ENCODE measurements at places on chromosomes 5 and 9.

DNA sequence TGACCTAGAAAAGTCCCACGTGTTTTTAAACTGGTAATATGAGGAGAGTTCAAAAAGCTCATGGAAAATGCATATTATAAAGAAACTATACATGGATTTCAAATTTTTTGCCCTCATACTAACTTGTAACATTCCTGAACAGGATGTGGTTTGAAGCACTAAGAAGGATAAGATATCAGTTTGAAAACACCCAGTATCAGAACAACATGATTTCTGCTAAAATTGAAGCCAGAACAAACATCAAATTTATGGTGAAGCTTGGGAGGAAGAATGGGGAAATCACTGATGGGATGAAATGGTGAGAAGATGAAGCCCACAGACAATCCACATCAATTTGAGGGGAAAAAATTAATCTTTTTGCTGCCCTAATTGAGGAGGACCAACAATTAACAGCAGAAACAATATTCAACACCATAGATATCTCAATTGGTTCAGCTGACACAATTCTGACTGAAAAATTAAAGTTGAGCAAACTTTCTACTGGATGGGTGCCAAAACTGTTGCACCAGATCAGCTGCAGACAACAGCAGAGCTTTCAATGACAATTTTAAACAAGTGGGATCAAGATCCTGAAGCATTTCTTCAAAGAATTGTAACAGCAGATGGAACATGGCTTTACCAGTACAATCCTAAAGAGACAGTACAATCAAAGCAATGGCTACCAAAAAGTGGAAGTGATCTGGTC, 113.2 kb upstream of the SNX2 start:
- H3K4me1 ChIP-seq = no peaks in the 10 kb centered on the region
- no peaks in the 10 kb centered on the region for H3K36me3 ChIP-seq
- no peak overlapping the region for H3K4me3 ChIP-seq
- DNase-seq = no peak
- no peak overlapping the region for H3K27ac ChIP-seq

- no peak for DNase-seq
- H3K4me3 ChIP-seq = no peak overlapping the region
- H3K36me3 ChIP-seq = no peaks in the 10 kb centered on the region
- peaks cover 16% of the 10 kb centered on the region for H3K4me1 ChIP-seq
These were observed 37.9 kb downstream of the MED27 start for GRCh38 chr9:132041798-132042197.

- no peaks in the 10 kb centered on the region for H3K27me3 ChIP-seq
- no peak overlapping the region for H3K4me3 ChIP-seq
- H3K36me3 ChIP-seq = peaks cover 81% of the 10 kb centered on the region
- H3K27ac ChIP-seq = no peak overlapping the region
- H3K4me1 ChIP-seq = peaks cover 45% of the 10 kb centered on the region
These were observed 19.7 kb downstream of the ANP32B start for GRCh38 chr9:98002808-98003207.

DNA sequence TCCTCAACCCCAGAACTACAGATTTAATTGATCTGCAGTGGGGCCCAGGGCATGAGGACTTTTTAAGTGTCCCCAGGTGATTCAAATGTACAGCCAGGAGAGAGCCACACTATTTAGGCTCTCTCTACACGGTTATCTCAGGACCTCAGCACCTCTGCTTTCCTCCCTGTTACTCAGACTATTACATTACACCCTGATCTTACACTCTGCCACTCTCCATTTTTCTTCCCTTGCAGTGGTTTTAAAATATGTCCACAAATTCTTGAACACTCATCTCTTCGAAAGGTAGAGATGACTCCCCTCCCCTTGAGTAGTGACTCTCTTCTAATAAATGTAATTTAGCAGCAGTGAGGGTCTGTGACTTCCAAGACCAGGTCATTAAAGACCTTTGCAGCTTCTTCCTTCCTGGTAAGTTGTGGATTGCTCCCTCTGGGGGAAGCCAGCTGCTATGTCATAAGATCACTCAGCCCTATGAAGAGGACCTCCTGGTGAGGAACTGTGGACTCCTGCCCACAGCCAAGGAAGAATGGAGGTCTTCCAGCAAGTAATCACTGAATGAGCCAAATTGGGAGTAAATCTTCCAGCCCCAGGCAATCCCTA, 87.5 kb upstream of the SSBP2 start:
- no peaks in the 10 kb centered on the region for H3K36me3 ChIP-seq
- no peak overlapping the region for H3K27ac ChIP-seq
- no peak for DNase-seq
- H3K4me3 ChIP-seq = no peak overlapping the region

DNA sequence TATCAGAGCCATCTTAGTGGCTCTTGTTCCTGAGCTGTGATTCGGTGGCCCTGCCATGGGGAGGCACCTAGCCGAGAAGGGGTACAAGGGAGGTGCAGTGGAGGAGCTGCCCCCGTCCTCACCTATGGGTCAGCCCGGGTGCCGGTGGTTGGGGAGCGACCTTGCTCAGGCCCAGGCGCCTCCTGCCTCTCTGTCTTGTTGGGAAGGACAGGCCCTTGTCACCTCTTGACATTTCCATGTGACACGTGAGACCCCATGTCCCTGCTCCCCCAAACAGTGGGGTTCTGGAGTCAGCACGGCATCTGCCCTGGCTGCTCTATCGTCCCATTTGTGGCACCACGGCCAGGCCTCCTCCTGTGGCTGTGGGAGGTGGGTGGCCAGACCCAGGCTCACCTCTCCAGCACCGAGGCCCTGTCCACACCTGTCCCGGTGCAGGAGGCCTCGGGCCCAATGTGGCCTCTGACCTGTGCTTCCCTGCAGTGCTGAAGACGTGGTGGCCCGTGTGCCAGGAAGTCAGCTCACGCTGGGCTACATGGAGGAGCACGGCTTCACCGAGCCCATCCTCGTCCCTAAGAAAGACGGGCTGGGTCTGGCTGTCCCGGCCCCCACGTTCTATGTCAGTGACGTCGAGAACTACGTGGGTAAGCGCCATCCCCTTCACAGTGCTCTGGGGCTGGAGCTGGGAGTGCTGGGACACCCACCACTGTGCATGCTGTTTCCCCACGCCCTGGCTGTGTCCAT, 68.9 kb downstream of the PHF2 start:
- H3K4me1 ChIP-seq = peaks cover 24% of the 10 kb centered on the region
- no peak for DNase-seq
- no peak overlapping the region for H3K4me3 ChIP-seq
- peaks cover 64% of the 10 kb centered on the region for H3K36me3 ChIP-seq

- peaks cover 9% of the 10 kb centered on the region for H3K4me1 ChIP-seq
- DNase-seq = no peak
- no peak overlapping the region for H3K27ac ChIP-seq
- no peak overlapping the region for H3K4me3 ChIP-seq
These were observed 360.0 kb downstream of the BRINP1 start for GRCh38 chr9:119009249-119009648.

DNA sequence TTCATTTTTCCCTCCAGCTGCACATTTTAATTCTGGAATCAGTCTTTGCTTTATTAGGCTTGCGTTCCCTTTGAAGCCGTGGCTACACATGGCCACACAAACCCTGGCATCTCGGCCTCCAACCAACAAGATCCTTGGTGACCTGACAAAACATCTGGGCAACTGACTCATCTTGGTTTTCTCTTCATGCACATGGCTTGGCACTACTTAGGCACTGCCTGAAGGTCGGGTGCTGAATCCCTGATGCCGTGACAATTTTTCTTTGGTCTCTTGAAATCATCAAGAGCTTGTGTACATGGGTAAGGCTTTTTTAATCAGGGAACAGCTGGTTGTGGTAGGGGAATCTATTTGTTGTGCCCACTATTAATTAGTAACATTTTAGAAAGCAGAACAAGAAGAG, 16.0 kb upstream of the PAPPA start:
- no peak overlapping the region for H3K27ac ChIP-seq
- H3K4me1 ChIP-seq = no peaks in the 10 kb centered on the region
- no peaks in the 10 kb centered on the region for H3K27me3 ChIP-seq

DNA sequence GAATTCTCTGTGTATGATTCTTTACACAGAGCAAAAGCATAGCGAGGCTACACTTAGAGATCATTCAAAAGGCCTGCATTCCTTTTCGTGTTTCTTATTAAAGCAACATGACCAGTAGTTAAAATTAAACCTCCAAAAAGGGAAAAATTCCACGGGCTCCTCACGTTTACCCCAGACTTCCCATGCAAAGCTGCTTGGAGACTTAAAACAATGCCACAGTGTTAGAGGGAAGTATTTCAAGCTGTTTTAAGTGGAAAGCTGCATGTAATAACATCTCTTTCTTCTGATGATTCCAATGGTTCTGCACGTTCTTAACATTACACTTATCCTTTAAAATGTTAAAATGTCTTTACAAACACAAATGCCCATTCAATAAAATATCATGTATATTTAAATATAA, 405.2 kb downstream of the SEMA5A start:
- no peaks in the 10 kb centered on the region for H3K27me3 ChIP-seq
- no peak for DNase-seq
- no peak overlapping the region for H3K4me3 ChIP-seq
- H3K4me1 ChIP-seq = no peaks in the 10 kb centered on the region
- H3K36me3 ChIP-seq = no peaks in the 10 kb centered on the region
- H3K27ac ChIP-seq = no peak overlapping the region

- no peak overlapping the region for H3K4me3 ChIP-seq
- H3K27me3 ChIP-seq = no peaks in the 10 kb centered on the region
- DNase-seq = no peak
- H3K27ac ChIP-seq = no peak overlapping the region
These were observed 597.9 kb downstream of the DMRTA1 start for GRCh38 chr9:23044549-23044948.

DNA sequence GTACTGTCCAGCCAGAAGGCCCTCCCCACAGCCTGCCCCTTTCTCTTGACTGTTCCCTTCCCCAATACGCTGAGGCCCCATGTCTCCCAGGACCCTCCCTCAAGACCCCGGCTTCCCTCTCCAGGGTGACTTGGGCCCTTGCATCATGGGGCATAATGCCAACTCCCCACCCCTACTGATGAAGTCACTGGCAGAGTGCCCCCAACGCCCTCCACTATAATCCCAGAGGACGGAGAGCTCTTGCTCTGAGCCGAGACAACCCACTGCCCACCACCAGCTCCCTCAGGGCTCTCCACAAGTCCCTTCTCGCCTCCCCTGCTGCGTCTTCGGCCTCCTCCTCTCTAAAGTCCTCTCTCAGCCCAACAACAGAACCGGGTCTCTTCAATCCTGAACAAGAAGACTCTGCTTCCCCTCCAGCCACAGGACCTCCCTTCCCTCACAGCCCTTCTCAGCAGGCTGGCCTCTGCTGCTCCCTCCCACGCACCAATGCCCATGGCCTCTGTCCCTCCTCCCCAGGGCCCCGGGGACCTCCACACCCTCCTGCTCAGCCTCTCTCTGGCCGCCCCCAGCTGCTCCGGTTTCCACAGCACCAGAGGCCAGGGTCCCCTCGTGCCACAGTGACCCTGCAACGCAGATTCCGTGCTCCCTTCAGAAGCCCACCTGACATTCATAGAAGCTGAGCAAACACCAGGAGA, 47.6 kb downstream of the ADAMTS2 start:
- H3K4me1 ChIP-seq = peaks cover 11% of the 10 kb centered on the region
- no peaks in the 10 kb centered on the region for H3K36me3 ChIP-seq
- H3K27ac ChIP-seq = no peak overlapping the region
- H3K27me3 ChIP-seq = peaks cover 28% of the 10 kb centered on the region
- no peak overlapping the region for H3K4me3 ChIP-seq

GRCh38 chr5:37090123-37090726, 159.0 kb downstream of the CPLANE1 start:
- H3K27ac ChIP-seq = no peak overlapping the region
- H3K36me3 ChIP-seq = peaks cover 4% of the 10 kb centered on the region
- H3K4me1 ChIP-seq = no peaks in the 10 kb centered on the region
- no peaks in the 10 kb centered on the region for H3K27me3 ChIP-seq
- no peak overlapping the region for H3K4me3 ChIP-seq

DNA sequence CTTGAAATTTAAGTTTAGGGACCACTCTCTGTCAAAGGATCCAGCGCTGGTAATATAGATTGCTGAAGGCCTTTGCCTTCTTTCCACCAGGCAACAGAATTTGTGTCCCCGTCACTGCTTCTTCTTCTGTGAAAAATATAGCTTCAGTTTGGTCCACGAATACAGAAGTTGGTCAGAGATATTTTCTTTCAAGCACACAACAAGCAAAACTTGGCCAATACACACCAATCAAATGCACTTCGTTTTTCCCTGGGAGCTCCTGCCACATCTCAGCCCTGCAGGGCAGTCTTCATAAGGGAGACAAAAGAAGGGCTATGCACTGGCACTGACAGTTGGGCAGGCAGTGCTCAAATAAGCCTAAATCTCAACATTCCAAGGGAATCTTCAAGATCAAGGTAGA, 22.9 kb downstream of the HAVCR2 start:
- no peaks in the 10 kb centered on the region for H3K4me1 ChIP-seq
- H3K27ac ChIP-seq = no peak overlapping the region
- H3K4me3 ChIP-seq = no peak overlapping the region

- peaks cover 3% of the 10 kb centered on the region for H3K36me3 ChIP-seq
- peak overlapping the region; percentile 94 for H3K27ac ChIP-seq
- DNase-seq = peak; percentile 71
- no peaks in the 10 kb centered on the region for H3K27me3 ChIP-seq
- H3K4me3 ChIP-seq = no peak overlapping the region
These were observed 3.0 kb downstream of the C8G start for GRCh38 chr9:136947955-136948510.

DNA sequence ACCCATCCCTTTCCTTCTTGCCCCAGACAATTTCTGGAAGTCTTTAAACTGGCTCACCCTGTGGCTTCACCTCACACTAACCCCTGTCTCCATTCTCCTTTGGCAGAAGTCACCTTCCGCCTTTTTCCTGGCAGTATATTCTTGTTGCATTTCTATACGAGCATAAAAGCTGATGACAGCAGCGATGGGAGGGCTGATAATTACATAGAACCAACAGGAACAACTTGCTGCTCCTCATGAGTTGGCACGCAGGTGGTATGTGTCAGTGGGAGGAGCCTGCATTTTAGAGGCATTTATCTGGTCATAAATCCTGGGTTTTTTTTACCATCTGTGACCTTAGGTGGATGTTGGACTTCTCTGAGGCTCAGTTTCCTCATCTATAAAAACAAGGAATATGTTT, 61.4 kb upstream of the CKMT2 start:
- no peak for DNase-seq

- H3K27me3 ChIP-seq = peaks cover 5% of the 10 kb centered on the region
- H3K27ac ChIP-seq = no peak overlapping the region
- H3K4me3 ChIP-seq = no peak overlapping the region
- DNase-seq = no peak
- no peaks in the 10 kb centered on the region for H3K36me3 ChIP-seq
These were observed 11.3 kb downstream of the RGS14 start for GRCh38 chr5:177368869-177369644.

DNA sequence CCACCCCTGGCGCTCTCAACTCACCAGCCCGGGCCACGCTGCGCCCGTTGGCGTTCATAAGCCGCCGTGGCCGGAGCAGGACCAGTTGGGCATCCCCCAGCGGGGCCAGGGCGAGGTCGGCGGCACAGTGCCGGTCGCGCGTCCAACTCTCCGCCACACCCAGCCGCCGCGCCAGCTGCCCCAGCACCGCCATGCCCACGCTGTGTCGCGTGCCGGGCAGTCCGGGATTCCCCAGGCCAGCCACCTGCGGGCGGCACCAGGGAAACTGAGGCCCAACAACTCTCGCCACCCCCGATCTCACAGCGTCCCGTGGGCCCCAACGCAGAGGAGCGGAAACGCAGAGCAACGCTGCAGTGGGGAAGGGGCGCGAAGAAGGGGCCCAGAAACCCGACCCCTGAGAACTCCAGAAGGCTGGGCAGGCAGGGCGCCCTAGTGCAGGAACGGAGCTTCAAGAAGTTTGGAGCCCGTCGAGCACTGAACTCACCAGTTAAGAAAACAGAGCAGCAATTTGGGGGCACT, 453 bp downstream of the PTRH1 start:
- H3K4me1 ChIP-seq = peaks cover 37% of the 10 kb centered on the region
- H3K27me3 ChIP-seq = no peaks in the 10 kb centered on the region
- DNase-seq = peak; percentile 37
